Activated CD4-positive, alpha-beta T cell treated with anti-CD3 and anti-CD28 coated beads, Interleukin-2, amount 50 U/mL, for 16 hours (primary cell): ENCODE measurements at places on chromosomes 11 and 22.
A peak's percentile ranks its signal among the peaks of the same experiment; 100 is the strongest.

DNA sequence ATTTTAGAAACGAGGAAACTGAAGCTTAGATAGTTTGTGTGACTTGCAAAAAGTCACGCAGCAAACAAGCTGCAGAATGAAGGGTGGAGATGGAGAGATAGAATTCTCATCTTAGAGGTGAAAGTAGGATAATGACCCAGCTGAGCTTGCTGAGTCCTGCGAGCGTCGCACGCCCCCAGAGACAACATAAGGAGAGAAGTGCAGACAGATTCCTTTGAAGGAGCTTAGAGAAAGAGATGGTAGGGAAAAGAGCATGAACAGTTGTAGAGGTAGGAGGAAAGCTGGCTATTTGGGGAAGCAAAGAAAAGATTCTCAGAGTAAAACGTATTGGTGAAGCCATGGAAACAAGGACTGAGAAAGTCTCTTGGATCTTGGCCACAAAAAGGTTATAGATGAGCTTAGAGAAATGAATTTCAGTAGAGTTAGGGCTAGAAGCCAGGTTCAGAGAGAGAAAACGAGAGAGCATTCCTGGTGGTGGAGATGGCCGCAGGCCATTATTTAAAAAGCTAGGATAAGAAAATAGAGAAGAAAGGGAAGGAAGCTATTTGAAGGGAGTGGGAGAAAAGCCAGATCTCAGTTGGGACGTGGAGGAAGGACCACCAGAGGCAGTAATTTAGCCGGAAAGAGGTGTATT is 44.8 kb downstream of the FAM83F start:
- no peak for DNase-seq

DNA sequence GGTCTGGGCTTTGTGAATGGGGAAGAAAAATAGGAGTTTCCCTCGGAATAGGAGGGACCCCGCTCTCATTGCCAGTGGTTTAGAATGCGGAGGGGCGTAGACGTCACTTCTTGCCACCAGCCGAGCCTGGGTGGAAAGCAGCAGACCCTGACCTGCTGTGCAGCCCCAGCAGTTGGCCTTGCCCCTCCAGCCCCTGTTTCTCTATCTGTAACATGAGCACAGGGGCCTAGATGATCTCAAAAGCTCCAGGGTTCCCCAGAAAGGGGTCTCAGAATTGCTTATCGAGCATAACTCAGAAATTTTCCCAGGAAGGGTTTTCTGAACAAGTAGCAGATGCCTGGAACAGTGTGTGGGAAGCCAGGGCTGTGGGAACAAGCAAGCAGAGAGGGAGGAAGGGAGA is 43.9 kb downstream of the C11orf91 start:
- no peak for DNase-seq

- DNase-seq, result no peak
These were observed 904.5 kb downstream of the DLG2 start for GRCh38 chr11:84722583-84723108.

DNA sequence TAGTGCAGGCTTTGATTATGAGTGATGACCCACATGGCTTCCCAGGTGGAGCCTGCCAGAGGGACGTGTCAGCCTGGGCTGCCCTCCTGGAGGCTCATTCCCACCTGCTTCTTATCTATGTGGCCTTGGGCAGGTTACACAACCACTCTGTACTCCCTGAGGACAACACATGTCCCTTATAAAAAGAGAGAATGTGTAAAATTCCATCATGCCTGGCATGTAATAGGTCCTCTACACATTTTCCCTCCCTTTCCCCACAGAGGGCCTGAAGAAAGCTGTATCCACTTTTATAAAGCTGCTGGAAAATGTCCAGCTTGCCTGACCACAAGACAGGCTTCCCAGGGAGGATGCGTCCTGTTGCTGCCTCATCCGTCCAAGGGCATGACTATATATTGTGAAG is 55.0 kb upstream of the VSTM5 start:
- no peak for DNase-seq

DNA sequence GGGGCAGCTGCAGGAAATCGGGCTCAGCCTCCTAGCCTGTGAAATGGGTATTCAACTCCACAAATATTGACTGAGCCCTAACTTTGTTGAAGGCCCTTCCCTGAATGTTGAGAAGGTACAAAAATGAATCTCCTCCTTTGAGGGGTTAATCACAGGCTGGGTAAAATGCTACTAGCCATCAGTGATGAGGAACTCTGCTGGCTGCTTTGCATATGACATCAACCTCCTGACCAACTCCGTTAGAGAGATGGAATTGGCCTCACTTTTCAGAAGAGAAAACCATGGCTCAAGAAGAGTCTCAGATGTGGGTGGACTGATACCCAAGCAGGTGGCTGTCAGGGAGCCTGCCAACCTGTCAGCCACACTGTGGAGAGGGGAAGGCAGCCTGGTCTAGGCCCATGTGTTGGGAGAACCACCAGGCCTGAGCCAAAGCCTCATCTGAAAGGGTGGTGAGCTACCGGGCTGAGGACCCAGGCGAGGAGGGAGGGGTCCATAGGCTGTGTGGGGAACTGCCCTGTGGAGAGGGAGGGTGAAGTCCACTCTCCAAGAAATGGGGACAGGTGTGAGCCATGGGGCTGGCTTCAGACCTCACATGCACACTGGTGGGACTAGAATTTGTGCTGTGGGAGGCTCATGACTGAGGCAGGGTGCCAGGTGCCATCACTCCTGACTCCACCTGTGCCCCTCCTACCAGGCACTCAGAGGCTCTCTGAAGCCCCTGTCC is 11.8 kb downstream of the CDCA5 start:
- DNase-seq, result no peak

- peak; percentile 44 for DNase-seq
These were observed 67.1 kb downstream of the PARVB start for GRCh38 chr22:44091021-44091721.

DNA sequence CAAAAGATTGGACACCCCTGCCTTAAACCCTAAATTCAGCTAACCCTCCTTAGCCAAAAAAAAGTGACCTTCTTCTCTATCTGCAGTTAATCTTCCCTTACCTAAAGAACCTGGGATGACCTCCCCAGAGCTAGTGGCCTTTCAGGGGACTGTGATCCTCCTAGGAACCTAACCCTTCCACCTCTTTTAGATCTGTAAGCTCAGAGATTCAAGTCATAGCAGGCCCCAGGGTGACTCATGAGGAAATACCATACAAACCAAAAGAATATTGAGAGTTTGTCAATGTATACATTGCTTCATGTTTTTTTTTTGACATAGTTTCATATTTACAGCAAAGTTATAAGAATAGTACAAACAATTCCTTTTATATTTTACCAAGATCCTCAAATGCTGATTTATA is 38.3 kb upstream of the CXCR5 start:
- peak; percentile 70 for DNase-seq

DNA sequence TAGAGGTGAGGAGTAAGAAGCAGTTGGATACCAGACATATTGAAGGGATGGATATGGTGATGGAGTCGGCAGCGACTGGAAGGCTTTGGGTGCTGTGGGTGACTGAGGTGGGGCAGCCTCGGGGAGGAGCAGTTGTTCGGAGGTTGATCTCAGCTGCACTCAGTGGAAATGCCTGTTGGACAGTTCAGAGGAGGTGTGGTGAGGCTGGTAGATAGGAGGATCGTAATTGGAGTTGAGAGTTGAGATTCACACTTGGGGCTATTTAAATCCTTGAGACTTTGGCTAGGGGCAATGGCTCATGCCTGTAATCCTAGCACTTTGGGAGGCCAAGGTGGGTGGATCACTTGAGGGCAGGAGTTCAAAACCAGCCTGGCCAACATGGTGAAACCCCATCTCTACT is 6.9 kb downstream of the OTUB1 start:
- DNase-seq, result no peak

GRCh38 chr11:59754494-59754858 is 700 bp upstream of the STX3 start:
- DNase-seq, result no peak

DNA sequence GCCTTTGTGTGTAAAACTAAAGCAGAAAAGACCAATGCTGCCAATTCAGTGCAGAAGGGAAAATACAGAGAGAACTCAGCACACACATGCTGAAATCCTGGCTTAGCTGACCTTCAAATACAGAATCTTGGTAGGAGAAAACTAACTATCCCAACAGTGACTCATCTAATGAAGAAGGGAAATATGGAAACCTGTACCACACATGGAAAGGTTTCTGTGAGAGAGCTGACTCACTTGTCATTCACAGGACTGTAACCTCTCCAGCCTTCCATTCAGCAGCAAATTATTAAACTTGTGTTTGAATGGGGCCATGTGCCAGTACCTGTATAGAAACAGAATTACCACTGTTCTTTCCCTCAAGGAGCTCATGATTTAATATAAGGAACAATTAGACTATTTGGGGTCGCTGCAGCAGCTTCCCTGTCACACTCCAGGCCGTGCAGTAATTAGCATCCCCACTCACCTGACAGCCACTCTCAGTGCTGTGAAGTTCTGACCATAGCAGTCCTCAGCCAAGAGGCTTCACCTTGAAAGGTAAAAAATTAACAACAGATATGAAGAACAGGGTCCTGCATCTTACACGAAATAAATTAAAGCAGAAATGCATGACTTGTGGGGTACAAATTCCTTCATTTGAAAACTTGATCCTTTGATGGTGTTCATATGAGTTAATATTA is 53.9 kb downstream of the MSANTD4 start:
- DNase-seq, result no peak

DNA sequence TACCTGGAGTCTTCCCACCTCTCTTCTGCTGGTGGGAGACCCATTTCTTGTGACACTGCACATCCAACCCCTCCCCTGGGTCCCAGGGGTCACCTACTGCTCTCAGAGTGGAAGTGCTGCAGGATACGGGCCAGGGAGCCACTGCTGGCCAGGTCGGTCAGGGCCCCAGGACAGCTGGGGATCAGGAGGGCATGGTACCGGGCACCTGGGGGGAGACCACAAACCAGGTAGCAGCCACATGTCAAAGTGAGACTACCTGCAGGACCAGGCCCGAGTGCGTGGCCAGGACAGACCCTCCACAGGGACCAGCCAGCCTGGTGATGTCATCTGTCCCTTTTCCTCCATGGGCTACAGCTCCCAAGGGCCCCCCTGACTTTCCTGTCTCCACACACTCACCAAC is 3.9 kb downstream of the GATD1 start:
- DNase-seq, result no peak

GRCh38 chr22:35837101-35837727 is 119.5 kb downstream of the APOL5 start:
- no peak for DNase-seq

- no peak for DNase-seq
These were observed 6.9 kb upstream of the MS4A14 start for GRCh38 chr11:60389279-60389910.

DNA sequence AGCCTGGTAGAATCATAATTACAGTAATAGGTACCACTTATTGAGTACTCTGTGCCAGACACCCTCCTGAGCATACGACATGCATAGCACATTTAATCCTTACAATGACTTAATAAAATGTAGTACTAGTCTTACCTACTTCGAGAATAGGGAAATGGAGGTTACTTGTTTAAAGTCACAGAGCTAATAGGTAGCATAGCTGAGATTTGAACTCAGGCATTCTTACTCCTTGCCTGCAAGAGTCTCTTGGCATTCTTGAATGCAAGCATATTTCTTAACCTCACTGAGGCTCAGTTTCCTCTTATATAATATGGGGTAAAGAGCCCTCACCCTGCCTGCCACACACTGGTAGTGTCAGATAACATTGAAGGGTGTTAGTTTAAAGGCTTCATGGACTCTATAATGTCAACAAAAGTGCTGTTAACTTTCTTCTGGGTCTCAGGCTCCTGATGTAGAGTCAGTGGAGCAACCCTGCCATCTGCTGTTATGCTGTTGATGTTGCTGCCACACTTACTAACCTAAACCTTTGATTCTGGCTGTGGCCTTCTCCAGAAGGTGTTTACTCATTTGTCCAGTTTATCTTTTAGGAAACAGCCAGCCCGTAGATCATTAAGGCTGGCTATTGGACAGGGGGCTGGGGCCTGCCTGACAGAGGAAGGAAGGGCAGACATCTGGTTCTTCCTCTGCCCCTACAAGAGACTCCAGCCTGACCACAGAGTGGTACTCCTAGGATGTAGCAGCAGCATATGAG is 18.9 kb downstream of the LIMK2 start:
- DNase-seq, result no peak

DNA sequence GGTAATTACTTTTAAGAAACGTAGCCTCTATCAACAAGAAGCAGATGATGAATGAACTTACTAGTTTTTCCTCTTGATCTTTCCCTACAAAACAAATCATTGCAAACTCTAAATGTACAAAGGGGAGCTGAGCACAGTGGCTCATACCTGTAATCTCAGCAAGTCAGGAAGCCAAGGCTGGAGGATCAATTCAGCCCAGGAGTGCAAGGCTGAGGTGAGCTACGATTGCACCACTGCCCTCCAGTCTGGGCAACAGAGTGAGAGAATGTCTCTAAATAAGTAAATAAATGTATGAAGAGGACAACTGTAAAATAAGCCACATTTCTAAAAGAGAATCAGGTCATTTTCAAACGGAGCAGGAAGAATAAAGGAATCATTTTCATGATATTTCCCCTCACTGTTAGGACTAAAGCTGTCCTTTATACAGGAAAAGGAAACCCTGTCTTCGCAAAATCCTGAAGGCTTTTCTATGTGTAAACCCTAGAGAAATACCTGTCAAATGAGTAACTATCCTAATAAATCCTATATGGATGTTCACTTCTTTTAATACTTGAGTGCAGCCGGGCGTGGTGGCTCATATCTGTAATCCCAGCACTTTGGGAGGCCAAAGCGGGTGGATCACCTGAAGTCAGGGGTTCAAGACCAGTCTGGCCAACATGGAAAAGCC is 41.2 kb downstream of the RRAS2 start:
- DNase-seq, result no peak

- no peak for DNase-seq
These were observed 4.4 kb downstream of the C11orf86 start for GRCh38 chr11:66979336-66979980.

DNA sequence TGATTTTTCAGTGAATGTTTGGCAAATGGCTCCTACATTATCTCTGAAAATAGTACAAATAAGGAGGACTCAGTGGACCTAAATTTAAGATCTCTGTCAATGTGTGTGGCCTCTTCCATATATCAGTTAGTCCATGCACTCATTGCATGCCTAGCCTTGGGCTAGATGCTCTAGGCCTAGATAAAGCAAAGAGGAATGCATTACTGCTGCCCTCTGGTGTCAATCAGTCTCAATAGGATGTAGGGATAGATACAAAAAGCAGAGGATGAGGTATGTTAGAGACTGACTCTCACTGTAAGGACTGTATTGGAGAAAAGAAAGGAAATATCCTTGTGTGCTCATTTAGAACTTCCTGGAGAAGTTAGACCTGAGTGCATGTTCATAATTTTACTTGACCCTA is 42.0 kb downstream of the MS4A2 start:
- DNase-seq, result peak; percentile 25

DNA sequence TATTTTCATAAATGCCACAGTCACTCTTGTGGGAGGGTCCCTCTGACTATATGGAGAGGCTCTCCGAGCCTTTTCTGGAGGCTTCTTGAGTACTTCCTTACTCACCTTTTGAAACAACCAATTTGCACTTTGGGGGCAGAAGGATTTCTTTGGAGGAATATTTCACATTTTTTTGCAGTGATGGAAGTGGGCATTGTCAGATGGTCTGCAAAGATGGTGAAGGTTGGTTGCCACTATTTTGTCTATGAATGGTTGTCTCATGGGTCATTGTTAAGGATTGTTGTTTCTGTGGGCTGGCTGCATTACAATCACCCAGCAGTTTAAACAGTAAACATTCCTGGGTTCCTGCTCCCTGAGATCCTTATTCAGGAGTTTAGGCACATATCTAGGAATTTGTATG is 388.2 kb downstream of the TMEM135 start:
- no peak for DNase-seq

GRCh38 chr22:20532256-20532993 is 25.0 kb downstream of the MED15 start:
- DNase-seq, result no peak

- no peak for DNase-seq
These were observed 808 bp upstream of the IFITM2 start for GRCh38 chr11:306645-307371.
